ENCODE measurements at places on chromosomes 4 and X.

GRCh38 chr4:95263391-95263790 lies 285.4 kb downstream of the UNC5C start:
- no peak for DNase-seq

DNA sequence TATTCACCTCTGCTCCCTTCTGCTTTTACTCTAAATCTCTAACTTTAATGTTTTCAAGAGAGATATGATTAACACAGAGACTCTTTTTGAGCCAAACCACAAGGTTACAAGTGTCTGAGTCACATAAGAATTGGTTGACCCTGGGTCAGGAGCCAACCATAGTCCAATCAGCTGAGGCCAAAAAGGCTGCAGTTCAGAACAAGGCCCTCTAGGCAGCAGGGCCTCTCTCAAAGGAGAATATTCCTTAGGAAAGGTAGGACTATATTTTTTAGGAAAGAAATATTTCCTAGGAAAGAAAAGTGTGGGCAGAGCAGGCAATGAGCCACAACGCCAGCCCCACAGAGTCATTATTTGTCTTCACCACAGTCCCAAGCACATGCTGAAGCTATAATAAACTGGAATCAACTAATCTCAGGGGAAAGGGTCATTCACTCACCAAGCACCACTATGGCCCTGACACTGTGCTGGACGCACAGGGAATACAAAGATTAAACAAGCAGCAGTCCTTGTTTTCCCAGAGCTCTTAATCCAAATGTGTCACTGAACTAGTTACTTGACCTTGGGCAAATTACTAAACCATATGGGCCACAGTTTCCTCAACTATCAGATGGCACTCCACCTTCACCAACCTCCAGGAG lies 2.2 kb downstream of the ATP8A1 start:
- no peak for DNase-seq

DNA sequence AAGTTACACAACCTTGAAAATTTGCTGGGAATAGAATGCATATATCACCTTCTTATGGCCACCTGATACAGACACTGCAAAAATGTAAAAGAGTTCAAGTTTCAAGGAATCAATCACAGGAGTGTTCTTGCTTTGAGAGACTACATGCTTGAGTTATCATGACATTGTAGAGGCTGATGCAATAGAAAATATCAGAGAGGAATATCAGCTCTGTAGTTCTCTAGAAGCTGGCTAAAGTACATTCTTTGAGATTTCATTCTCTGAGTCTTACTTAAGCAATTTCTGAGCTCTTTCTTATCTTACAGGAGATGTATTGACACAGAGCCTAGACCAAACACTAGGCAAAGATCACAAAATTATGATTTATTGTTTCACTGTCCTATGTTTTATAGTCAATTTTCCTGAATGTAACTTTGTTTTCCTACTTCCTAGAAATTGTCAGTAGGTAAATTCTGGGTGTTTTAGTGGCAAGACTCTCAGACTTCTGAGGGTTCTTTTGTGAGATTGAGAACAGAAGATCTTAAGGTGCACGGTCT lies 152.1 kb upstream of the HPGD start:
- no peak for DNase-seq

DNA sequence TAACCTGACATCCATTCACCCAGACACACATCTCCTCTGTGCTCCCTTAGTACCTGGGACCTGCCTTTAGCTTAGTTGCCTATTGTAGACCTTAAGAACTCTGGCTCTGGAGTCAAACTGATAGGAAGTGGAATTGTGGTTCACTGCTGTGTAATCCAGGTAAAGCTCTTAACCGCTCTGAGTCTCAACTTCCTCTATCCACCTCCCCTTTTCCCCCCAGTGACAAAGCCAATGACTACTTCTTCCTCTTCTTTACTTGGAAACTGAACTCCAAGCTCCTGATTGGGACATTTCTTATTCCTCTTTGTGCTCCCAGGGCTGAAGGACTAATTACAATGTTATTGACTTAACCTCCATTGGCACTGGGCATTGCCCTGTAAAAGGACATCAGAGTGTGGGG lies 94.1 kb downstream of the DRD5 start:
- DNase-seq: no peak
